ENCODE measurements at places on chromosomes 2 and 18.

DNA sequence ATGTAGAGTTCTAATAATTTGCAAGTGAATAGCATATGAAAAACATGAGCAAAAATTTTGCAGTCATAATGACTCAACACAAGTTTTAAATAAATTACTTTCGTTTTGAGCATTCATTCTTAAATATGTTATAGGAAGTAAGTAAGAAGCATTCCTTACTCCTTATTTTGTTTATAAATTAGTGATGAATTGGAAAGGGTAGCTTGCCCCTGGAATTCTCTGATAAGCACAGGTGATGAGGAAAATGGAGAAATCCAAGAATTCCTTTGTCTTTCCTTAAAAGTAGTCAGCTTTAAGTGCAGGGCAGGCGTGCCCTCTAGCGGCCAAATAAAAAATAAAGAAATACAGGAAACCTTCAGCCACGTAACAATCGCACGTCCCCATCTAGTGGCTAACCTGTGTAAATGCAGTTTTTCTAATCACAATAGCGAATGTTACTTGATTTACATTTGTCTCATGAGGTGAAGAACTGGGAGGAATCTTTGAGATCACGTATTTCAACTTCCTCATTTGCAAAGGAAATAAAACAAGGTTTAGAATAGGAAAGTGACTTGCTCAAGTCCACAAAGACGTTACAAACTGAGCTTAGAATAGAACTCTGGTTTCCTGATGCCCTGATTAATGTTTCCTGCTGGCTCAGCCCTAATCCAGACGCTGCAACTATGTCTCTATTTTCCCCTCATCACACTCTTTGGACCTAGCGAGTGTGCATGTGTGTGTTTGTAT is 47.2 kb upstream of the ZNG1B start:
- peak; percentile 77 for DNase-seq

- DNase-seq: peak; percentile 27
Measured at GRCh38 chr2:24359129-24360049, 947 bp downstream of the ITSN2 start.

- DNase-seq: peak; percentile 65
Measured at GRCh38 chr2:219451661-219452360, 17.2 kb downstream of the SPEG start.

- no peak for DNase-seq
Measured at GRCh38 chr2:149290662-149291061, 39.7 kb upstream of the LYPD6 start.

Measured in EH (cell line).